Liver (tissue), 10 donors: ENCODE measurements at places on chromosomes 6 and 20.

DNA sequence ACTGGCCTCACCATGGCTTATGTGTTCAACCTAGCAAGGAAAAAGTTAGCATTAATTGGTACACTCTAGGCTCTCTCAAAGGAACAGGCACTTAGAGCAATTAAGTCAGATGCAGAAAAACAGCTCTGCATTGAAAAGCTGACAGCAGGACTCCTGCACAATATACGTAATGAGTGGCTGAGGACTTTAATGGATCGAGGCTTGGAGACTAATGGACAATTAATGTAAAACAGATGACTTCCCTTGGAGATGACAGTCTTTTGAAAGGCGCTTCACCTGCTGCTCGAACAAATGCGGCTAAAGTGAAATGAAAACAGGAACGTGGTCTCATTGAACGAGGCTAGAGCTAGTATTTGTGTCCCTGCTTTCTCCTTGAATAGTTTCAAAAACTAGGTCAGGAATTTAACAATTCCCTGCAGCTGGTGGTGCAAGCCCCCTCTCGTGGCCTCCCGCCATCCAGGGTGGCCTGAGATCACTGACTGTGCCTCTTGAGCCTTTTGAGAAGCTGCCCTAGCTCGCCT, 137.1 kb downstream of the ELOVL4 start:
- DNase-seq, result no peak

GRCh38 chr6:17086469-17086868, 15.4 kb upstream of the STMND1 start:
- peak; percentile 36 for DNase-seq

GRCh38 chr20:15071085-15071808, 733.8 kb upstream of the FLRT3 start:
- no peak for DNase-seq

GRCh38 chr6:1479095-1479494, 89.7 kb downstream of the FOXF2 start:
- DNase-seq, result no peak
